ENCODE measurements at places on chromosomes 16 and 17. TPM values are rescaled to one million over a fixed set of nuclear protein-coding genes. Genes with fewer than 3 reads are reported as not detected.

TK1 gene
- 1.0 TPM for total RNA-seq

CSH2 gene
- total RNA-seq: not detected

GRB2 gene
- 61.1 TPM for total RNA-seq

MLST8 gene
- 55.7 TPM for total RNA-seq

DNA sequence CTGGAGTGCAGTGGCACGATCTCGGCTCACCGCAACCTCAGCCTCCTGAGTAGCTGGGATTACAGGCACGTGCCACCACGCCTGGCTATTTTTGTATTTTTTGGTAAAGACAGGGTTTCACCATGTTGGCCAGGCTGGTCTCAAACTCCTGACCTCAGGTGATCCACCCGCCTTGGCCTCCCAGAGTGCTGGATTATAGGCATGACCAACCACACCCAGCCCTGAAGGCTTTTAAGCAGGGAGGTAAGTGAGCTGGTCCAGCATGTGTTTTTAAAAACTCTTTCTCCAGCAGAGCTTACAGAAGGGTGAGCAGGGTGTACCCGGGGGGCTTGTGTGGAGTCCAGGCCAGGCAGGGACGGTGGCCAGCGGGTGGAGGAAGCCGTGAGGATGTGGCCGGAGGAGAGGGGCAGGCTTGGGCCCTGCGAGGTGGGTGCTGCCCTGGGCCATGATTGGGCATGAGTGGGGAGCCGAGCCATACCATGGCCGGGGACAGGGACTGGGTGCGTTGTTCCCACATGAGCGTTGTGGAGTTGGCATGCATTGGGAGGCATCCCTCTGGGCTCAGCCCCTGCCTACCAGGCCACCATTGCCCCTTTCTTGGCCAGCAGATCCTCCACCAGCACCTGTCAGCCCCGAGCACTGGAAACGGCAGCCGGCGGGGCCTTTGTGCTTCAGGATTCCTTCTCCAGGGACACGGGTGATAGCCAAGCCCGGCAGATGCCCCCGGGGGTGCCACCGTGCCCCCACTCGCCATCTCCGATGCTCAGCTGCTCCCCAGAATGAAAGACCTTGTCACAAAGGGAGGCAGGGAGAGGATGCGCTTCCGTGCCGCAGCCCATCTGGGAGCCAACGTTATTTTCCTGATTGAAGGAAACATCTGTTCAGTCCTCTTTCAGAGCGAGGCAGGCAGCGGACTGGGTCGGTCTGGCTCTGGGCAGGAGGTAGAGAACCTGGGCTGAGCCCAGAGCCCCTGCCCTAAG, 64.5 kb downstream of the RAI1 start:
- H3K36me3 ChIP-seq: no peaks in the 10 kb centered on the region
- no peak overlapping the region for H3K4me3 ChIP-seq
- peaks cover 65% of the 10 kb centered on the region for H3K4me1 ChIP-seq
- H3K27me3 ChIP-seq: no peaks in the 10 kb centered on the region
- no peak for DNase-seq

GRCh38 chr17:8117980-8118768, at the start of gene ALOXE3:
Gene ALOXE3 (minus strand): TSS chr17:8118514. CDS start chr17:8117990, 524 bp downstream.
- DNase-seq: peak; percentile 79
- H3K4me1 ChIP-seq: peaks cover 50% of the 10 kb centered on the region
- peak within 1 kb of the TSS; percentile 74 for H3K4me3 ChIP-seq
- H3K27ac ChIP-seq: peak within 1 kb of the TSS; percentile 91
- no peaks in the 10 kb centered on the region for H3K36me3 ChIP-seq
- H3K27me3 ChIP-seq: peaks cover 38% of the 10 kb centered on the region

DNA sequence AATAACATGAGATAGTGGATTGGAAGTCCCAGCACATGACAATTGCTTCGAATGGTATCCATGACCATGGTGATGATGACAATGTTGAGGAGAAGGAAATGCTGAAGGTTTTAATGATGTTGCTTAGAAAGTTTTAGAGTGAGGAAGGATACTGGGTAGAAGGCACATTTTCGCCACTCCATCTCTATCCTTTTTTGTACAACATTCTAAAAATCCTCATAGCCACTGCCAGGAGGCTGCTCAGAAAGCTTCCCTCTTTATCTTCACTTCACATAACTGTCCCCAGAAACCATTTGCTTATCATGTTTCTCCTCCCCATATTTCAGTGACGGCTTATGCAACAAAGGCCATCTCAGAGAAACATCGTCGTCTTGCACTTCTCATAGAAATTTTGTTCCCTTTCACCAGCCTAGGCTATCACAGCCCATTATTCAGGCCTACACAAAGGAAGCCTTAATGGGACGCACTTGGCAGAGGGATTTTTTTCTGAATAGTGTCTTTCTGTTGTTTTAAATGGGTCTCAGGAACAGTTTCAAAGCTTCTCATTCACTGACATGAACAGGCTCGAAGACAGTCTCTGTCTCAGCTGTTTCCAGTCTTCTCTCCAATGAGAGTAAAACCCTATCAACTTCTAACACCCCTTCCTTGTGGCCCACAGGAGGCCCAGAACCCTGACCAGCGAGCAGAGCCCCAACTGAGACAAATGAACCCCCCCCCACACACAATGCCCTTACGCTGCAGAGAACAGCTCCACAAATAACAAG, 506.7 kb downstream of the HAPSTR1 start:
- no peaks in the 10 kb centered on the region for H3K36me3 ChIP-seq
- peaks cover 5% of the 10 kb centered on the region for H3K27me3 ChIP-seq
- H3K4me1 ChIP-seq: no peaks in the 10 kb centered on the region
- H3K27ac ChIP-seq: no peak overlapping the region

DNA sequence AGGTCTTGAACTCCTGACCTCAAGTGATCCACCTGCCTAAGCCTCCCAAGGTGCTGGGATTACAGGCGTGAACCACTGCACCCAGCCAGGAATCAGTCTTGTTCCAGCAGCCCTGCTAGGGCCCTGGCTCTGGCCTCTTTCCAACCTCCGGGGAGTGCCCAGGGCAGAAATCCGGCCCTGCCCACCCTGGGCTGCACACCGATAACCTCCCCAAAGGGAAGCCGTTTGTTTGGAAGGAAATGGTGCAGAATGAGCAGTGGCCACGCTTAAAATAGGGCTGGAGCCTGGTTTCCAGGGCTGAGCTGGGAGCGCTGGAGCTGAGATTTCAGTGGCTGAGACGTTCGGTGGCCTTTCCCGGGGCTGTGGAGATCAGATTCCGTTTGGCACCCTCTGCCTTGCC, 17.8 kb upstream of the EMP2 start:
- peaks cover 64% of the 10 kb centered on the region for H3K4me1 ChIP-seq
- no peak overlapping the region for H3K4me3 ChIP-seq
- DNase-seq: no peak
- H3K27me3 ChIP-seq: no peaks in the 10 kb centered on the region
- no peaks in the 10 kb centered on the region for H3K36me3 ChIP-seq

DNA sequence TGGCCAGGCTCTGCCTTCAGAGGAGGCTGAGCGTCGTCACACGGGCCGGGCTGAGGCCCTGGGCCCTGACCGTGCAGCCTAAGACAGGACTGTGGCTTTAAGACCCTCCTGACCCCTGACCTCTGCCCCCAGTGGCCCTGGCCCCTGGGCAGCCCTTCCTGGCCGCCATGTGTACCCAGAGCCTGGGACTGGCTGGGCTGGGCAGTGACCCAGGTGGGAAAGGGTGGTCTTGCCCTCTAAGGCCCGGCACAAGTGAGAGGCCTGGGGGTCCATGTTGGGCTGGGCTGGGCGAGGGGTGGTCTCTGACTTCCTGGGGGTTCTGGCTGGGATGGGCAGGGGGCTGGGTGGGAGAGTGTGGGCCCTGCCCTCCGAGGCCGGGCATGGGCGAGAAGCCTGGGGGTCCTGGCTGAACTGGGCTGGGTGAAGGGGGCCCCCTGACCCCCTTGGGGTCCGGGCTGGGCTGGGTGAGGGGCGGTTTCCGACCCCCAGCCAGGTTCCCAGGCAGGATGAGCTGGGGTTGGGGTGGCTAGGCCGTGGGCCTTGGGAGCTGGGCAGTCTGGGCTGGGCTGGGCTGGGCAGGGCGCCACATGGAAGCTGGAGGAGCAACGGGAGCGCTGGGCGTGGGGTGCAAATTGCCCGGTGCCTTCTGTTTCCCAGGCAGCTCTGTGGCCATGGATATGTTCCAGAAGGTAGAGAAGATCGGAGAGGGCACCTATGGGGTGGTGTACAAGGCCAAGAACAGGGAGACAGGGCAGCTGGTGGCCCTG, at the start of gene CDK3:
TSS of gene CDK3 (plus strand) at position 101 of the 767 bp plus-strand sequence. CDS start at position 672, 571 bp downstream.
- peaks cover 24% of the 10 kb centered on the region for H3K36me3 ChIP-seq
- peak within 1 kb of the TSS; percentile 49 for H3K27ac ChIP-seq
- H3K4me1 ChIP-seq: peaks cover 45% of the 10 kb centered on the region
- no peak for DNase-seq
- H3K27me3 ChIP-seq: no peaks in the 10 kb centered on the region

SMIM36 gene
- not detected for total RNA-seq

SLC16A6 gene
- 2.7 TPM for total RNA-seq

DNA sequence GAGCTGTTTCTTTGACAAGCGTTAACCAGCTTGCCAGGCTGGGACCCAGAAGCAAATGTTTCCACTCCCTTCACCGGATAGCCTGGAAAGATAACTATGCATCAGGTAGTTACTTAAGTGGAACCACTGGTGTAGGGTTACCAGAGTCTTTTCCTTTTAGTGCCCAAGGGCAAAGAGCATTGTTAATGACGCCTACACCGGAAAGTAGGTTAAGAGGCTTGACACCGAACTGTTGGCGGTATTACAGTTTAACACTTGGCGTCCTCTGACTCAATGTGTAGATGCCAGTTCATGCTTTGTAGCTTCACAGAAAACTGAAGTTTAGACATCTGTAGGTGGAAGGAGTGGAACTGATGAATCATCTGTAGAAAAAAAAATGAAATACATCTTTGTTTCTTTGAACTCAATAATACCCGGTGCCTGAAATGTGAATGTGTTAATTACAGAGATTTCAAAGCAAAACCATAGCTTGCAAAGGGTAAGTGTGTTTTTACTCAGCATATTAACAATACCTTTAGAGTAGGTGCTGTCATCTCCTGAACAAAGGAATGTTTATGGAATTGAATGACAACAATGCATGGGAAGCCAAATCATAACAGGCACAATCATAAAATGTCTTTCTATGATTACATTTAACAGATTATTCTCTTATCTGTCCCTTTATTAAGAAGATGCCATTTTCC, 426.7 kb upstream of the SALL1 start:
- no peak for DNase-seq
- H3K27me3 ChIP-seq: peaks cover 15% of the 10 kb centered on the region
- H3K4me1 ChIP-seq: peaks cover 12% of the 10 kb centered on the region
- H3K36me3 ChIP-seq: no peaks in the 10 kb centered on the region
- H3K4me3 ChIP-seq: no peak overlapping the region
- H3K27ac ChIP-seq: no peak overlapping the region

GRCh38 chr17:8522577-8522976, 86.9 kb downstream of the NDEL1 start:
- no peak overlapping the region for H3K27ac ChIP-seq
- peaks cover 35% of the 10 kb centered on the region for H3K36me3 ChIP-seq
- H3K4me3 ChIP-seq: no peak overlapping the region

- H3K36me3 ChIP-seq: peaks cover 46% of the 10 kb centered on the region
- H3K4me3 ChIP-seq: no peak overlapping the region
- H3K27ac ChIP-seq: no peak overlapping the region
These were observed 15.6 kb downstream of the RFWD3 start for GRCh38 chr16:74650966-74651567.

GRCh38 chr17:39144416-39144840, 7.0 kb downstream of the PLXDC1 start:
- peak; percentile 91 for DNase-seq
- H3K4me1 ChIP-seq: peaks cover 29% of the 10 kb centered on the region
- peak overlapping the region; percentile 88 for H3K27ac ChIP-seq
- no peak overlapping the region for H3K4me3 ChIP-seq
- H3K36me3 ChIP-seq: no peaks in the 10 kb centered on the region
- no peaks in the 10 kb centered on the region for H3K27me3 ChIP-seq

HSPB9 gene
- not detected for total RNA-seq

TEKT5 gene
- total RNA-seq: 0.64 TPM

- DNase-seq: no peak
- no peak overlapping the region for H3K4me3 ChIP-seq
- H3K4me1 ChIP-seq: peaks cover 18% of the 10 kb centered on the region
- no peaks in the 10 kb centered on the region for H3K36me3 ChIP-seq
- peaks cover 11% of the 10 kb centered on the region for H3K27me3 ChIP-seq
These were observed 27.1 kb downstream of the TMEM235 start for GRCh38 chr17:78258323-78259191.

GRCh38 chr16:77324729-77325128, 110.1 kb downstream of the ADAMTS18 start:
- no peak for DNase-seq
- H3K4me3 ChIP-seq: no peak overlapping the region
- H3K36me3 ChIP-seq: no peaks in the 10 kb centered on the region
- no peaks in the 10 kb centered on the region for H3K27me3 ChIP-seq
- H3K27ac ChIP-seq: no peak overlapping the region

CD79B gene
- total RNA-seq: 1.5 TPM

SF3B3 gene
- total RNA-seq: 280 TPM

PRKCB gene
- 7.7 TPM for total RNA-seq

SLC12A3 gene
- total RNA-seq: not detected

DNA sequence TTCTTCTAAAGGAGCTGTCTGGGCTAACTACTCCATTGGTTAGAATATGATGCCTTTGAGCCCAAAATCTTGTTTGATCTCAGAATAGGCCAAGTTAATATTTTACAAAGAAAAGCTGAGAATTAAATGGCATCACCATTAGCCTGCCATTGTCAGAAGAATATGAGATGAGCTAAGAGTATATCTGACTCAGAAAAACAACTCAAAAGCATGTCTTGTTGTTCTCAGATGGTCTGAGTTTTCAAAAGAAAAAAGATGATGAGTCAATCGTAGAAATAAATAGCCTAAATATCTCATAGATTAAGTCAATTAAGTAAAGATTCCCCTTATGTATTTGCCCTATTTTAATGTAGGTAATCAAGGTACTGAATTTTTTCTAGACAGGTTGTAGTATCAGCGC, 197.1 kb upstream of the TBX2 start:
- H3K27me3 ChIP-seq: no peaks in the 10 kb centered on the region
- no peak overlapping the region for H3K27ac ChIP-seq
- DNase-seq: no peak
- H3K4me1 ChIP-seq: no peaks in the 10 kb centered on the region
- no peaks in the 10 kb centered on the region for H3K36me3 ChIP-seq

DNA sequence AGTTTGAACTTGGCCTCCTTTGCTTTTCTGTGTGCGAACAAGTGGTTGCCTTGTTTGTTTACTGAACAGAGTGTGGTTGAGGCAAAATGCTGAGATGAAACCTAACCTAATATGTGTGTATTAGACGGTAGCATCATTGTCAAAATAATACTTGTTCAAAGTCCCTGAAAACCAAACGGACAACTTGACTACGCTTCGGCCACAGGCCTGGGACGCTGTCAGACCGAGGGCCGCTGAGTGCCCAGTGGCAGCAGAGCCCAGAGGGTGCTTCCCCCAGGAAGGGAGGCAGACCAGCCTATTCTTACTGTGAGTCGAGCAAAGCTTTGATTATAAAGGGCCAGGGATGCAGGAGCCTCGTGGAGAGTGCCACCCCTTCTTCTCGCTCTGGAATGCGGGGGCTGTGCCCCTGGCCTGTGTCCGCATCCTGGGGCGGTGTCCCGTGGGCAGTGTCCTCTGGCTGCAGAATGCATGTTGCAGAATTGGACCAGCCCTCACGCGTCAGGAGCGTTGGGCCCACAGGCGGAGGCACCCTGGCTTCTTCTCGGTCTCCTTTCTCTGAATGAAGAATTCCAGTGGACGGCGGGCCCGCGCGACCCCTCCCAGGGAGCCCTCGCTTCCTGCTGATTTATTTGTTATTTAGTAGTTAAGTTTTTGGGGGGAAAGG, 5.2 kb downstream of the ACSF3 start:
- no peak for DNase-seq
- H3K4me1 ChIP-seq: peaks cover 25% of the 10 kb centered on the region
- peaks cover 45% of the 10 kb centered on the region for H3K36me3 ChIP-seq

Data from suprapubic skin (tissue), 4 donors.